ENCODE measurements at places on chromosomes 4 and X.

GRCh38 chr4:8762951-8763735 is 108.5 kb downstream of the HMX1 start:
- no peak for ATAC-seq

GRCh38 chrX:17377091-17377717 is 2.2 kb downstream of the NHS start:
- peak; percentile 45 for ATAC-seq

DNA sequence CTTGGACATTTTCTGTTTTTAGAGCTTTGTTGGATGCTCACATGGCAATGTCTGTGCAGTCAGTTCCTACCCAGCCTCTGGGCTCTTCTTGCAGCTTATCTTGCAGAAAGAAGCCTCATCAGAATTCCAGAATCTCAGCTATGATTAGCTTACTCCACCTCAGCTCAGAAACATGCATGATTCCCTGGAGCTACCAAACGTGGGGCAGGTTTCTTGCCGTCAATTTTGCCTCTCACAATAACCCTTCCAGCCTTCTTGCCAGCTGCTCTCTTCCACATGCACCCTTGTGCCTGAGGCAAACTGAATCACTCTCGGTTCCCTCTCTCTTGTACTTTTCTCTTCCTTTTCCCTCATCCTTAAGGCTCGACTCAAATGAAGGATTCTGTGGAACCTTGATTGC is 141.4 kb downstream of the PTTG2 start:
- ATAC-seq: no peak

- ATAC-seq: no peak
Observed at GRCh38 chrX:9865804-9866472, 79.7 kb downstream of the SHROOM2 start.

DNA sequence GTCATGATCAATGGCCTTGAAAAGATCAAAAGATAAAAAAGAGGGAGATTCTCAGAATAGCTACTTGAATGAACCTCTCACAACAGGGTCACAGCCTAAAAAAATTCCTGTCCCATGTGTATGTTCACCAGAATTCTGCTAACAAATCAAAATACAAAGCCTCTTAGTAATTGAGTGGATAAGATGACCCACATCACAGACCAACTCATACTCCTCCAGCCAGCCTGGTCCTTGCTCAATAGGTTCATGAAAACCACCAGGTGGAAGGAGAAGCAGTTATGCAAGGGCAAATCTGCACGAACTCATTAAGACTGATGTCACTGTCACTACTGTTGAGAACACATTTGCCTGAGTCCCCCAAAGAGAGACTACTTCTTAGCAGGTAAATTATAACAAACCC is 21.5 kb downstream of the WDFY3 start:
- ATAC-seq: no peak

GRCh38 chrX:7637066-7637465 is 205.9 kb upstream of the VCX start:
- no peak for ATAC-seq

DNA sequence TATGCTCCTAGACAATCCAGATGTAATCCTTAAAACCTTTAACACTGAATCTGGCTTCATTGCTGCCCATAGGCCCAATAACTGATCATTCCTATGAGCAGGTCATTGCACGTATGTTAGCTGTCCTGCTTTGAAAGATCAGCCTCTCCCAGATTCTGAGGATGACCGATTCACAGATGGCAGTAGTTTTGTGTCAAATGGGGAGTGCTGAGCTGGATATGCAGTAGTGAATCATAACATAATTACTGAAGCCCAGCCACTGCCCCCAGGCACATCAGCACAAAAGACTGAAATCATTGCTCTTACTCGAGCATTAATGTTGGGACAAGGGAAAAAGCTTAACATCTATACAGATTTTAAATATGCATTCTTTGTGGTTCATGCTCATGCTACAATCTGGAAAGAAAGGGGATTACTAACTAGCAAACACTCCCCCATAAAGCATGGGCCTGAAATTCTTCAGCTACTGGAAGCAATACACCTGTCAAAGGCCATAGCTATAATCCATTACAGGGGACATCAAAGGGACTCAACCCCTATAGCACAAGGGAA is 16.4 kb upstream of the ZNF280C start:
- no peak for ATAC-seq

- ATAC-seq: no peak
Observed at GRCh38 chr4:124509151-124509550, 203.4 kb downstream of the ANKRD50 start.

- no peak for ATAC-seq
Observed at GRCh38 chr4:85113706-85114105, 147.2 kb upstream of the WDFY3 start.

DNA sequence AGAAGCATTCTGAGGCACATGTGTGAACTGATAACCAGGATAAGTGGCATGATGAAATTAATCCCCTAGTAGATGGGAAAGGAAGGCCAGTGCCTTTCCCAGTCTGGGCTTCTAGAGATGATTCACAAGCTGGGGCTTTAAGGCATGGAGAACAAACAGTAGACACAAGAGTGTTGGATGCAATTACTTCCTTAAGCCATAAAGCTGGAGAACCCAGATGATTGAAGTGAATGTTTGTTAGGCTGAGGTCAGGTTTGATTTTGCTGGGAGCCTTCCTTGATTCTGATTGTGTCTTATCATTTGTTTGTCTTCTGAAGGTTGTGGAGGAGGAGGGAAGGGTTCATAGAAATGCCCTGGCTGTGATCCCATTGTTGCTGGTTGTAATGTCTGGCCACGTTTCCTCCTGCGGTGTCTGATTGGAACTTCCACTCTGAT is 125.2 kb downstream of the NHS start:
- no peak for ATAC-seq

DNA sequence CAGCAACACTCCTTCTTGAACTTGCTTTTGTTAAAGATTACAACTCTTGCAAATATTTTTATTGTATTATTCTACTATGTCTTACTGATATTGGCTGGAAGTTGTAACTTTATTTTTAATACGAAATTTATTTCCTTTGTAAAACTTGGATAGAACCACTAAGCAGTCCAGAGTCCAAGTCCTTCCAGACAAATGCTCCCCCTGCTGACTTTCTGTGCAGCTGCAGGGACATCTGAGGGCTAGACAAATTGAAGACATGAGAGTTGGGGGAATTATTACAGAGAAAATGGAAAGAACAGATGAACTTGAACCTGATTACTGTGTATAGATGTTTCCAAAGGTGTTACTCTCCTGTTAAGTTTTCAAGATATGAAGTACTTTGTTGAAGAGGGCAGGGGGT is 238.8 kb downstream of the GRIA3 start:
- peak; percentile 75 for ATAC-seq

- no peak for ATAC-seq
Observed at GRCh38 chrX:68299898-68300297, 133.4 kb downstream of the OPHN1 start.

DNA sequence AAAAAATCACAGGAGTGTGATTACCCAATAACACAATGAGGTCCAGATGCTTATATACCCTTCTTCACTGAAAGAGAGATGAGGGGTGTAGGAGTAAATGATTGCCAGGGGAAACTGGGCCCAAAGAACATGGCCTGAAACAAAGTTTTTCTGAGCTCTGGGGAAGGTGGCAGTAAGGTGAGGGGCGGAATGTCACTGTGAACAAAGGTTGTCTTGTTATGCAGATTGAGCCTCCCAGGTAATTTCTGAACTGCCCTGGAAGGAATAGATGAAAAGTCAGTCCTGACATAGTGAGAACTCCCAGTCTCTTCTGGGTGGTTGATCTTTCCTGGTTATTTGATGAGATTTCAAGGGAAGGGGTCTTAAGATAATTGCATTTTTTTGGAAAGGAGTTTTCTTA is 2.5 kb upstream of the TMEM47 start:
- ATAC-seq: no peak

- ATAC-seq: no peak
Observed at GRCh38 chrX:7091923-7092322, 55.6 kb upstream of the STS start.

GRCh38 chr4:113559947-113560346 is 201.6 kb downstream of the CAMK2D start:
- ATAC-seq: no peak

DNA sequence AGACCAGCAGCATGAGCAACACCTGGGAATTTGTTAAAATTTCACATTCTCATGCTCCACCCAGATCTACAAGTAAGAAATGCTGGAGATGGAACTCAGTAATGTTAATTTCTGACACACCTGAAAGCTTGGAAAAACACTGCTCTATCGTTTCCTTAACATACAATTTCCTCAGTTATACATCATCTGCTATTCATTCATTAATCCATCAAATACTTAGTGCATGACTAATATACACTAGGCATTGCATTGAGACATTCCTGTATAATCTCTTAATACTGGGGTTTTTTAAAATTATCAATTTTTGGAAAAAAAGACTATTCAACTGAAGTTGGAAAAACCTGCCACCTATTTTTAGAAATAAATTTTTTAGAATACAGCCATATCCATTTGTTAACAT is 106.1 kb downstream of the CHM start:
- ATAC-seq: peak; percentile 55

DNA sequence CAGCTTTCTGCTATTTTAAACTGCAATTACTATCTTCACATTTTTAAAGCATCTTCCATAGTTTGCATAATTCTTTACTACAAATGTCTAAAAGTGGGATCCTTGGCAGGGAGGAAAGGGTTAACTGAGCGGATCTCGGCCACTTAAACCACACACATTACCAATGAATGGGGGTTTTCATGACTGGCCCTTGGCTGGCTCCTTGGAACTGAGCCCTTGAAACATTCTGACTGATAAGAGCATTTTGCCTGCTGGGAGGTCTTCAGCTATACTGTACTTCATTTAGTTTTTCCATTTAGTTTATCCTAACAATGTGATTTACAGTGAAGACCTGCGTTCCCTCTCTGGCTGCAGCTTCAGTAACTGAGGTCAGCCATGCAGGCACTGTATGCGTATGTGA is 31.7 kb upstream of the MFAP3L start:
- no peak for ATAC-seq

- ATAC-seq: no peak
Observed at GRCh38 chrX:41863343-41864203, 59.8 kb downstream of the CASK start.

GRCh38 chrX:14489437-14489836 is 39.9 kb upstream of the GLRA2 start:
- ATAC-seq: no peak

GRCh38 chr4:64564126-64564525 is 154.9 kb upstream of the TECRL start:
- ATAC-seq: no peak

- ATAC-seq: no peak
Observed at GRCh38 chr4:101512416-101512815, 165.1 kb upstream of the PPP3CA start.

DNA sequence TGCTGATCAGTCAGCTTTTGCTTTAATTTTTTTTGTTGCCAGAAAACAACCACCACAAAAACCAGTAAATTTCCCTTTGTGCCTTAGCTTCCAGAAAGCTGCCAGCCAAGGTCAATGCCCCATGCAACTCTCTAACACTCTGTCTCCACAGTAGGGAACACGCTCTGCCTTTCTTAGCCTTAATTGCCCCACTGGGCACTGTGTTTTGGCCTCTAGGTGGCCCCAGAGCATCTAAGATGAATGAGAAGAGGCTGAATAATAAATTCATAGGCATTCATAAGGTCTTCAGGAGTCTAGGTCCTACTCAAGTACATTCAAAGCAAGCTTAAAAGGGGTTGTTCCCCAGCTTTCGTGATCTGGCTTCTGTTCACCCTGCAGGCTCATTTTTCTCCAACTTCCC is 57.7 kb upstream of the PASD1 start:
- peak; percentile 84 for ATAC-seq

DNA sequence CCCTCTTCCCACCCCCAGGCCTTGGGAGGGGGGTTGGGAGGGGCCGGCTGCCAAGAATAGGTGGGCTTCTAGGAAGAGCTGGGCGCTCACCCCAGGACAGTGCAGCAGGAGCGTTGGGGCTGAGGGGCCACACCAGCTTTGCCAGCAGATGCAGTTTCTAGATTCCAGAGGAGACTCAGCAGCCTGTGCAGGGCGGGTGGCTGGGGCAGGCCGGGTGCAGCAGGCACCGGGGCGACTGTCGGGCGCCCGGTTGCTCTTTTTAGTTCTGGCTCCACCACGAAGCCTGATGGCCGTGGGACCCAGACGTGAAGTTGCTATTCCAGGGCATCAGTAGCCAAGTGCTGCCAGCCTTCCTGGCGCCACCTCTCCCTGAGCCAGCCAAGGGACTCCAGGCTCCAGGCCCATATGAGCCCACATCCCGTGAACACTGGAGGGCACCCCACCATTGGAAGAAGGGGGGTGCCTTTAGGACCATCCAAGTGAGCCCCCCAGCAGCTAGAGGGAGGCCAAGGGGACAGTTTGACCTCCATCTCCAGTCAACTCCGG is 5.8 kb downstream of the SSR4 start:
- no peak for ATAC-seq

- ATAC-seq: peak; percentile 55
Observed at GRCh38 chrX:47093248-47093647, 15.0 kb downstream of the RGN start.

DNA sequence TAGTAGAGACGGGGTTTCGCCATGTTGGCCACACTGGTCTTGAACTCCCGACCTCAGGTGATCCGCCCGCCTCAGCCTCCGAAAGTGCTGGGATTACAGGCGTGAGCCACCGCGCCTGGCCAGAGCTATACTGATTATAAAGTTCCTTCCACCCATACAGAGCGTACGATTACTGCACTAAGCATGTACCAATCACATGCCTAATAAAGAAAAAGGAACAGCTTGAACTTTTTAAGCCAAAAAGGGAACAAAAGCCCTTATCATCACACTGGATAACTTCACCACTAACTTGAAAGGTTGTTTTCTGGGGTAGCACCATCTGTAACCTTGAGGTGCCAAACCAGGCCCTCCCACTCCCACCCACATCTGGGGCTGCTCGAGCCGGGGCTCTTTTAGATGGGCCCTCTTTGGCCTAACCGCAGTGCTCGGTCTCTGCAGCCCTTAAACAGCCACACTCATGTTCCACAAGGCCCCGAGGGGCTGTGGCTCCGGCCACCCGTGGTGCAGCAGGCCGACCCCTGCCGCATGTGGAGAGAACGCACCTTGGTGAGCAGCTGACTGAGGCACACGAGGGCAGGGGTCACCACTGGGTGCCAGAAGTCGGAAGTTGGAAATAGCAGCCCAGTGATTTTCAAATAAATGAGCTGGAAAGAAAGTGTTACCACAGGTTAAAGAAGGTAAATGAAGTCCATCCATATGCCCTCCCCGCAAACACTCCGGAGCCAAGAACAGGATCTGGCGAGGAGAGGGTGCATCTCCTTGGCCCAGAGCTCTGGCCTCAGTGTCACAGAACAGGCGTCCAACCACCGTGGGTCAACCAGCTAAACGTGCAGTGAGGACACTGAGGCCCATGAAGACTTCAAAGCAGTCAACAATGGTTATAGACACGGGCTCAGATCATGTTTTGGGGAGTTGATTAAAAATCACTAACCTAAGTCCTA is 18.4 kb downstream of the NOP14 start:
- no peak for ATAC-seq

GRCh38 chrX:56248492-56248891 is 16.3 kb downstream of the KLF8 start:
- ATAC-seq: peak; percentile 94

GRCh38 chrX:154473683-154474082 is 5.4 kb downstream of the LAGE3 start:
- no peak for ATAC-seq

- no peak for ATAC-seq
Observed at GRCh38 chrX:118355225-118355920, 9.5 kb downstream of the WDR44 start.
